ENCODE measurements at places on chromosomes 12 and 14. TPM values are rescaled to one million over a fixed set of nuclear protein-coding genes. Genes with fewer than 3 reads are reported as not detected.

DNA sequence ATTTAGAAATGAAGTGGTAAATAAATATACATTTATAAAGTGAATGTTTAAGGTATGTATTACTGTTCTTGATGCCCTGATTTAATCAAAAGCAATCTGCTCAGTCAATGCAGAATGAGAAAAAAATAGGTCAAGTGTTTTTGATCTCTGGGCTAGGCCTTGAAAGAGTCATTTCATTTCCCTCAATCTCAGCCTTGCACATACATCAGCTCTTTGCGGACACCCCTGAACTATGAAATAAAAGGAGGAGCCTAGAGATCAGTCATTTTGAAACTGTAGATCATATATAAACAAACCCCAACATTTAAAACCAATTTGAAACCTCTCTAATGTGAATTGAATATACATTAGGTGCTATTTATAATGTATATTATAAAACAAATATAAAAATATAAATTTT, 42.5 kb downstream of the ATG2B start:
- H3K4me1 ChIP-seq = no peaks in the 10 kb centered on the region
- H3K4me3 ChIP-seq = no peak overlapping the region
- peaks cover 46% of the 10 kb centered on the region for H3K36me3 ChIP-seq
- no peak overlapping the region for H3K27ac ChIP-seq
- no peaks in the 10 kb centered on the region for H3K27me3 ChIP-seq

GRCh38 chr12:103909811-103910210, 20.4 kb upstream of the HSP90B1 start:
- H3K4me1 ChIP-seq = peaks cover 4% of the 10 kb centered on the region
- no peak for DNase-seq
- no peak overlapping the region for H3K27ac ChIP-seq
- no peaks in the 10 kb centered on the region for H3K27me3 ChIP-seq
- H3K4me3 ChIP-seq = no peak overlapping the region

DNA sequence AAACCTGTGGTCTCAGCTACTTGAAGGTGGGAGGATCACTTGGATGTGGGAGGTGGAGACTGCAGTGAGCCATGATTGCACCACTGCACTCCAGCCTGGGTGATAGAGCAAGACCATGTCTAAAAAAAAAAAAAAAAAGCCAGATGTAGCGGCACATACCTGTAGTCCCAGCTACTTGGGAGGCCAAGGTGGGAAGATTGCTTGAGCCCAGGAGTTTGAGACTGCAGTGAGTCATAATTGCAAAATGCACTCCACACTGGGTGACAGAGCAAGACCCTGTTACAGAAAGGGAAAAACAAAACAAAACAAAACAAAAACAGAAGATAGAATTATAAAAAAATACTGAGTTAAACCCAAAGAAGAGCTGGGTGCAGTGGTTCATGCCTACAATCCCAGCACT, 29.1 kb upstream of the APOF start:
- H3K27me3 ChIP-seq = no peaks in the 10 kb centered on the region
- no peak overlapping the region for H3K27ac ChIP-seq
- DNase-seq = no peak
- H3K4me3 ChIP-seq = no peak overlapping the region
- no peaks in the 10 kb centered on the region for H3K4me1 ChIP-seq

GRCh38 chr12:40215982-40216381, 8.8 kb upstream of the LRRK2 start:
- H3K4me3 ChIP-seq = no peak overlapping the region
- DNase-seq = no peak
- no peaks in the 10 kb centered on the region for H3K4me1 ChIP-seq
- H3K27me3 ChIP-seq = no peaks in the 10 kb centered on the region

Gene SLC4A8
- 18.0 TPM for total RNA-seq

Gene DLST
- 116 TPM for total RNA-seq

- no peaks in the 10 kb centered on the region for H3K27me3 ChIP-seq
- H3K4me1 ChIP-seq = no peaks in the 10 kb centered on the region
- peak; percentile 58 for DNase-seq
- H3K27ac ChIP-seq = no peak overlapping the region
- H3K36me3 ChIP-seq = no peaks in the 10 kb centered on the region
Measured at GRCh38 chr12:107891967-107892366, 117.5 kb downstream of the ASCL4 start.
